ENCODE measurements at places on chromosomes 12 and 14.

DNA sequence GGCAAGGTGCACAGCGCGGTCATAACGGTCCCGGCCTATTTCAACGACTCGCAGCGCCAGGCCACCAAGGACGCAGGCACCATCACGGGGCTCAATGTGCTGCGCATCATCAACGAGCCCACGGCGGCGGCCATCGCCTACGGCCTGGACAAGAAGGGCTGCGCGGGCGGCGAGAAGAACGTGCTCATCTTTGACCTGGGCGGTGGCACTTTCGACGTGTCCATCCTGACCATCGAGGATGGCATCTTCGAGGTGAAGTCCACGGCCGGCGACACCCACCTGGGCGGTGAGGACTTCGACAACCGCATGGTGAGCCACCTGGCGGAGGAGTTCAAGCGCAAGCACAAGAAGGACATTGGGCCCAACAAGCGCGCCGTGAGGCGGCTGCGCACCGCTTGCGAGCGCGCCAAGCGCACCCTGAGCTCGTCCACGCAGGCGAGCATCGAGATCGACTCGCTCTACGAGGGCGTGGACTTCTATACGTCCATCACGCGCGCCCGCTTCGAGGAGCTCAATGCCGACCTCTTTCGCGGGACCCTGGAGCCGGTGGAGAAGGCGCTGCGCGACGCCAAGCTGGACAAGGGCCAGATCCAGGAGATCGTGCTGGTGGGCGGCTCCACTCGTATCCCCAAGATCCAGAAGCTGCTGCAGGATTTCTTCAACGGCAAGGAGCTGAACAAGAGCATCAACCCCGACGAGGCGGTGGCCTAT is 875 bp downstream of the HSPA2 start:
- DNase-seq, result peak; percentile 20

GRCh38 chr12:9707864-9708808 is 24.8 kb downstream of the CLECL1 start:
- peak; percentile 69 for DNase-seq

- no peak for DNase-seq
These were observed 60.7 kb downstream of the VCPKMT start for GRCh38 chr14:50055461-50056228.

DNA sequence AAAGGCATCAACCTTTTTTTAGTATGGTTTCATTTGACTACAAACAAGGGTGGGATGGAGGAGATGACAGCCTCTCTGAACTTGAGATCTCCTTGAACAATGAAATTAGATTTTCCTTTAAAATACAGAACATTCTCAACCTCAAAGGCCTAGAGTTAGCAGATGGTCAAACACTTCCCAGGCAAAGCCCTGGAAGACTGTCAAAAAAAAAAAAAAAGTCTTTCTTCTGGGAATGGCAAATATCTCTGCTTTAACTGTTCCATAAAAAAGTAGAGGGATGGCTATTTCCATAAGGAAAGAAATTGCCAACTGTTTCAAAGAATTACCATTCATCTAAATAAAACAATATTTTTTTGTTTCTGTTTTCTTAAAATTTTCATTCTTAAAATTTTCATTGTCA is 870.8 kb downstream of the GALC start:
- DNase-seq, result no peak

- DNase-seq, result no peak
These were observed 996.5 kb downstream of the AACS start for GRCh38 chr12:126061777-126062176.

- DNase-seq, result peak; percentile 67
These were observed 34.4 kb upstream of the SYCP3 start for GRCh38 chr12:101773650-101774162.

- DNase-seq, result no peak
These were observed 24.1 kb upstream of the NRDE2 start for GRCh38 chr14:90355540-90356518.

- no peak for DNase-seq
These were observed 37.2 kb downstream of the GABARAPL1 start for GRCh38 chr12:10249690-10250455.

DNA sequence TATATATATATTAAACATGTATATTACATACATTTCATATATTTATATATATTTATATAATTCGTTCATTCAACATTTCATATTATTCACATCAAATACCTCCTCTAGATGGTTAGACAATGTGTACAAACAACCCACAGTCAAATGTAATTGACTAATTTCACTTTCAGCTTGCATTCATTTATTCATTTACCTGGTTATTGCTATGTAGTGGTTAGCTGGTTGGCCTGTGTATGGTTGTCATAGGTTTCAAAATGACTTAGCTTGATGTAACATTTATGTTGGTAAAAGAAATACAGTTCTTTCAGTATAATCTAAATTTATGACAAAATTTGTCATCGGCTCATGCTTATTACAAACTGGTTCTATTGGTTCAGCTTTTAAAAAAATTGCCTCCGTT is 389 bp downstream of the OR4K13 start:
- no peak for DNase-seq

DNA sequence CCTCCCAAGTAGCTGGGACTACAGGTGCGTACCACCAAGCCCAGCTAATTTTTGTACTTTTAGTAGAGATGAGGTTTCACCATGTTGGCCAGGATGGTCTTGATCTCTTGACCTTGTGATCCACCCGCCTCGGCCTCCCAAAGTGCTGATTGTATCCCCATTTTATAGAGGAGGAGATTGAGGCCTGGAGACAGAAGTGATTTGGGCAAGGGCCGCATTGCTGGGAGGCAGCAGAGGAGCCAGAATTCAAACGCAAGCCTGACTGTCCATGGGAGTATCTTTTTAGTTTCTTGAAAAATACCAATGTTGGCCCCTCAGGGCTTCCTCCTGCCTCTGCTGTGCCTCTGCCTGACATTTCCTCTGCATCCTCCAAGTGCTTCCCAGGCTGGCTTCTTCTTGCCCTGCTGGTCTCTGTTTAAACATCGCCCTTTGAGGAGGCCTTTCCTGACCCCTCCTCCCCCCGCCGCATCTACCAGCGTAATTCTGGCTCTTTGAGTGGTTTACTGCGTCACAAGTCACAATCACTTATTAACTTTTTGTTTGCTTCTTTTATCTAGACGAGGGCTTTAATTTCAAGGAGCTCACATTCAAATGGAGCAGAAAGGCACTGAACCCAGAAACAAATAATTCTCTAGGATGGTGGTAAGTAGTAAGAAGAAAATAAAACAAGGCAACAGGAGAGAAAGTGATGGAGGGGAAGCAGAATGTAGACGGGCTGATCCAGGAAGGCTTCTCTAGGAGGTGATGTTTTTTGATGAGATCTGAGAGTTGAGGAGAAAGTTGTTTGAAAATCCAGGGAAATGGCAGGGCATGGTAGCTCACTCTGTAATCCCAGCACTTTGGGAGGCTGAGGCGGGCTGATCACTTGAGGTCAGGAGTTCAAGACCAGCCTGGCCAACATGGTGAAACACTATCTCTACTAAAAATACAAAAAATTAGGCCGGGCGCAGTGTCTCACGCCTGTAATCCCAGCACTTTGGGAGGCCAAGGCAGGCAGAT is 91.0 kb upstream of the MED13L start:
- no peak for DNase-seq

- DNase-seq, result no peak
These were observed 90.1 kb downstream of the ADCK1 start for GRCh38 chr14:77889971-77890442.

- no peak for DNase-seq
These were observed 1.1 kb upstream of the FERMT2 start for GRCh38 chr14:52951681-52952554.

- DNase-seq, result no peak
These were observed 13.2 kb downstream of the RASSF8 start for GRCh38 chr12:25971654-25972041.

DNA sequence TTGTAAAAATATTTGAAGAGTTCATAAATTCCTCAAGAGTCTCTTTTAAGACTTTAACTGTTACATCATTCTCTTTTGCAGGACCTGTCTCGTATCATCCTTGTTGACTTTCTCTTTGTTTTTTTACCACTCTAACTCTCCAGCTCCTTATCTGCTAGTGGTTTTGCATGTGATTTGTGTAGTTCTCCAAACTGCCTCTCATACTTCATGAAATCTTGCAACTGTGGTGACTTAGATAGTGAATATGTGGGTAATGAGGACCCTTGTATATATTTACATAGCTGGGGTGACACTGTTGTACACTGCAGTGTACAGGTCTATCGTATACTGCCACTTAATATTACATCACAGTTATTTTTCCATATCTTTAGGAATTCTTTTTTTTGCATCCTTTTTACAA is 40.2 kb upstream of the EMP1 start:
- no peak for DNase-seq

DNA sequence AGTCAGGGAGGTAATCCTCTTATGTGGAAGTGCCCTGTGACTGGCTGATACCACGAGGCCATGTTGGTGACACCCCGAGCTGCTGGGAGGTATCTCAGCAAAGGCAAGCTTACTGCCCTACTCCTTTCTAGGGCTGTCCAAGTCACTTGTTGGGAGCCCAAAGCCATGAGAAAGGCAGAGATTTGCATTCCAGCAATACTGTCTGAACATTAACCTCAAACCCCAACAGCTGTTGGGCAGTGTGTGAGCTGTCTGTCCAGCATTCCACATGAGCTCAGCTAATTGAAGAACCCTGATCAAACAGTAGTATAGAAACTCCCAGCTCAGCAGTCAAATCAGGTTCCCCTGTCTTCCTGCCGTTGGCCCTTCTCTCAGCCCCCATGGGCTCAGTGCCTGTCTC is 9.2 kb downstream of the ABHD4 start:
- DNase-seq, result no peak

- DNase-seq, result no peak
These were observed 53.4 kb downstream of the FLRT2 start for GRCh38 chr14:85583380-85583779.

DNA sequence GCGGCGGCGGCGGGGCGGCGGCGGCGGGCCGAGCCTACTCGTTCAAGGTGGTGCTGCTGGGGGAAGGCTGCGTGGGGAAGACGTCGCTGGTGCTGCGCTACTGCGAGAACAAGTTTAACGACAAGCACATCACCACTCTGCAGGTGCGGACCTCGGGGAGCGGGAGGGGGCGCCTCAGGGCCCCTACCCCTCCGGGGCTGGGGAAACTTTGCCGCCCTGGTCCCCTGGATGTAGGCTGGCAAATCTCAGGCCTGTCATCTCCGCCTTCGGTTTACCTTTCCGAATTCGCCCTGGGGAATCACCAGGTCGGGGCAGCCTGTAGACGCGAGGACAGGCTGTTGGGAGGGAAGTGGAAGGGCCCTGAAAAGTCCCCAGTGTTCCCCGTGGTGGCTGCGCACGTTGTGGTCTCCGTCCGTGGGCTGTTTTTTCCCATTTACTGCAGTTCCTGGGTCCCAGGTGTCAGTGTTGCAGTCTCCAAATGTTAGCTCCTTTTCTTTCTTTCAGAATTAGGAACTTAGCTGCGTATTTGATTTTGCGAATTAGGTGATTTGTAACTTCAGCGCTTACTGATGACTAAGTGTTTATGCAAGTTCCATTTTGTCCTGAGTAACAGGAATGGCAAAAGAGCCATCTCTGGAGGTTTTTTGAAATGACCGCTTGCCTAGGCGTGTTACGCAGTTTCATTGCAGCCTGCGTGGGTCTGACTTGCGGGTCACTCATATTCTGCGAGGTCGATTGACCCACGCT is 656 bp downstream of the RAB21 start:
- peak; percentile 57 for DNase-seq

DNA sequence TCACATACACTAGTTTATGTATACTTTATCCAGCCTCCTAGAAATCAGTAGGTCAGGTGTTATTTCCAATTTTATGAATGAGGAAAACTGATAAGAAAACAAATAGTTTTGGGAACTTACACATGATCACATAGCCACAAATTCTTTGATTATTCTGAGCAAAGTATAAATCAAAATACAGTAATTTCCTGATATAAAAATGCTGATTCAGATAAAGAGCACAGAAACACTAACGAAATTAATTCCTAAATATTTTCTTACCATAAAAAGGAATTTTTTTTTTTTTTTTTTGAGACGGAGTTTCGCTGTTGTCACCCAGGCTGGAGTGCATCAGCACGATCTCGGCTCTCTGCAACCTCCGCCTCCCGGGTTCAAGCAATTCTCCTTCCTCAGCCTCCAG is 275.4 kb downstream of the SOX5 start:
- no peak for DNase-seq

DNA sequence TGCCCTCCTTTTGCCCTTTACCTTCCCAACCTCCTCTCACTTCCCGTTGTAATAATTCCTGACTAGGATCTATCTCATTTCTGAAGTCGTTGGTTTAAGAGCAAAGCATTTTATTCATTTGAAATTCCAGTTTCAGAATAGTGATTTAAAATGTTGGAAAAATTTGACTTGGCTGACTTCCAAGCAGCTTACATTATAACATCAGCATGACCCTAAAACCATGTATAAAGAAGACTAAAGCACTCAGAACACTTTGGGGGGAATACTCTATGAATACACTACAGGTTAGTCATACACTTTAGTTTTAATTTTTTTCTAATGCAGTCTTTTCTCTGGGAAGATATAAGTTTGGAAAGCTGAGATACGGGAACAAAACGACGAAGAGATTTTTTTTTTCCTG is 161.1 kb downstream of the BTG1 start:
- no peak for DNase-seq

DNA sequence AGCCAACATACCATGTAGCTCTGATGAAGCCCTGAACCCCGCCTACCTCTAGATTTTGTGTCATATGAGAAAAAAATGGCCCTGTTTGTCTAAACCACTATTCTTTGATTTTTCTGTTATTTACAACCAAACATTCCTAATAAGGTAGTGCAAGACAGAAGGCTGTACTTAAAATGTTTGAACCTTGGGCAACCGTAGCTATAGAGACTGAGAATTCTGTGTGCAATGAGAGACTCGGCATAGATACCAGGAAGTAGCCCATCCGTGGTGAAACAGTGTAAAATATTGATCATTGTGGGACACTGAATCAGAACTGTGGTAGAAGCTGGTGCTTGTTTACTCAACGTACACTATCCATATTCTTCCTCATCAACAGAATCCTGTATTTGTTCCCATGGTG is 86.5 kb upstream of the TMCC3 start:
- no peak for DNase-seq

GRCh38 chr12:101854747-101855146 is 22.6 kb upstream of the DRAM1 start:
- DNase-seq, result no peak

- no peak for DNase-seq
These were observed 2.3 kb downstream of the MEG3 start for GRCh38 chr14:100828031-100828769.

GRCh38 chr12:62581288-62582064 is 114.8 kb downstream of the MON2 start:
- no peak for DNase-seq

DNA sequence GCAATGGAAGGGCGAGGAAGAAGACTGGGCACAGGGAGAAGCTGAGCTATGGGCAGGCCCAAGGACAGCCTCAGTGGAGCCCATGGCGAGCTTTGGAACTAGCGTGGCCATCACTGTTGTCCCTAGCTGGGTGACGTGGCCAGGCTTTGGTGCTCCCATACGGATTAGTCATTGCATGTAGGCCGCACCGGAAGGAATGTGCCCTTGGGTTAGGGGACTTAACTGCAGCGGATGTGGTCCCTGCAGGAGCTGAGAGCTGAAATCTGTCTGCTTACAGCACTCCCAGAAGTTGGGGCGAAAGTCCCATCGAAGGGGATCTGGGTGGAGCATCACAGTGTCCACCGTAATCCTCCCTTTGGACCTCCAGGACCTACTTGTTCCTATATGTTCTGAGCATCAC is 133.7 kb downstream of the PAPOLA start:
- DNase-seq, result no peak

- no peak for DNase-seq
These were observed 94.5 kb upstream of the MON2 start for GRCh38 chr12:62372134-62372533.

- DNase-seq, result no peak
These were observed 181.5 kb downstream of the VRK1 start for GRCh38 chr14:96978525-96979272.

- DNase-seq, result no peak
These were observed 366 bp downstream of the LPCAT3 start for GRCh38 chr12:7017870-7018349.

All from activated CD8-positive, alpha-beta memory T cell treated with anti-CD3 and anti-CD28 coated beads, Interleukin-2, amount 50 U/mL, for 4 hours (primary cell).